ENCODE measurements at places on chromosomes 13 and 19. TPM values are rescaled to one million over a fixed set of nuclear protein-coding genes. Genes with fewer than 3 reads are reported as not detected.

ZNF415 gene
- total RNA-seq = 7.1 TPM

RINL gene
- total RNA-seq = 1.5 TPM

KRTDAP gene
- not detected for total RNA-seq

ZNF440 gene
- total RNA-seq = 7.4 TPM

RHPN2 gene
- total RNA-seq = 2.2 TPM

STOML3 gene
- not detected for total RNA-seq

URAD gene
- not detected for total RNA-seq

THSD1 gene
- 11.7 TPM for total RNA-seq

SPTBN4 gene
- total RNA-seq = 1.2 TPM

FAM124A gene
- total RNA-seq = 0.30 TPM

NCAN gene
- not detected for total RNA-seq

ZNF554 gene
- 3.3 TPM for total RNA-seq

NMRK2 gene
- total RNA-seq = not detected

COL5A3 gene
- 0.38 TPM for total RNA-seq
